ENCODE measurements at places on chromosomes 13 and 19.
A peak's percentile ranks its signal among the peaks of the same experiment; 100 is the strongest.

GRCh38 chr13:98187965-98188261, 10.8 kb upstream of the RNF113B start:
- DNase-seq, result no peak

DNA sequence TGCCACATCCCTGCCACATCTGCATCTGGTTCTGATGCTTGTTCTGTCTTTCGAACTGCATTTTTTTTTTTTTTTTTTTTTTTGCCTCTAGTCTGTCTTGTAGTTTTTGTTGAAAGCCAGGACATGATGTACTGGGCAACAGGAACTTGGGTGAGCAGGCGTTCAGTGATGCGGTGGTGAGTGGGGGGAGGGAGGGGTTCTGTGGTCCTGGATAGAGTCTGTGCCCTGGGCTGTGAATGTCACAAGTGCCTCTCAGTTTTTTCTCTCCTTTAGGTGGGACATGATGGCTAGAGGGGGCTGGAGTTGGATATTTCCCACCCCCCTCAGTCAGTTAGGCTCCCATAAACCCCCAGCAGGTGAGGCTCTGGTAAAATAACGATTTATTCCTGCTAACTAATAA, 3.5 kb downstream of the CEACAM4 start:
- DNase-seq, result no peak

DNA sequence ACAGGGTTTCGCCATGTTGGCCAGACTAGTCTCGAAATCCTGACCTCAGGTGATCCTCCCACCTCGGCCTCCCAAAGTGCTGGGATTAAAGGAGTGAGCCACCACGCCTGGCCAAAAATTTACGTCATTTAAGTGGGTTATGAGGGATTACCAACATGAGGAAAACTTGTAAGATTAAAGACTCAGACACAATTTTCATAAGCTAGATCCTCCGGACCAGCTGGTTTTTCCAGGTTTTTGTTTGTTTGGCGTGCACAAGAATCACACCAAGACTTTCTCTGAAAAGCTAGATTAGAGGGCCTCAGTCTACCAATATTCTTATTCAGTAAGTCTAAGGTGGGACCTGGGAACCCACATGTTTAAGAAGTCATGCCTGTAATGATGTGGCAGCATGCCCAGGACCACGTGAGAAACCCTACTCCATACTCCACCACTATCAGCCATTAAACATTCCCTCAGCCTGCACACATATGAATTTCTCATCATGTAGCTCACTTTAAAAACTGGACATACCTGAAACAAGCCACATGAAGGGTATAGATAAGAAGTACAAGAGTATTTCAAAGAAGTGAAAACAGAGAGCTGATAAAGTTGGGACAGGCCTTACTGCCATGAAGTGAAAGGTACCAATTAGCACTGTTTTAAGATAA, 25.7 kb downstream of the DIAPH3 start:
- DNase-seq, result no peak

- DNase-seq, result peak; percentile 56
Measured at GRCh38 chr19:41427647-41428480, 690 bp upstream of the B3GNT8 start.

GRCh38 chr13:99290894-99291293, 16.3 kb downstream of the GPR183 start:
- DNase-seq, result peak; percentile 76

DNA sequence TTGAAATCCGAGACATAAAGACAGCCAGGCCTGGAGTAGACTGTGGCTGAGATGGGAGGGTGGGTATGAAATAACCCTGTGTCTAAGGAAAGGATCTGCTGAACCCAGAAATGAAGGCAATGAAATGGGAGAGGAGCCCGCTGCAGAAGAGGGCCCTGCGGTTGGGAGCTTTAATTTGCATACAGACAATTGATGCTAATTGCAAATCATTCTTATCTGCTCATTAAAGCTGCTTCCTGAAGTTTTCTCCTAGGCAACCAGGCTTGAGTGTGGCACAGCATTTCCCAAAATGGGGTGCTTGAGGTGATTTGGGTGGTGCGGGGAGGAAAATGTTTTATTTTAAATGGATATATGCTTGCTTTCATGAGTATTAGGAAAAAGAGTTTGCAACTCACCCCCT, 55.4 kb downstream of the DPF1 start:
- no peak for DNase-seq

Measured in activated CD4-positive, alpha-beta memory T cell treated with anti-CD3 and anti-CD28 coated beads for 36 hours (primary cell).